Hindlimb muscle (tissue), 1 donor: ENCODE measurements at places on chromosomes 11 and 22.

GRCh38 chr11:77959434-77959833, 35.0 kb downstream of the INTS4 start:
- no peak for DNase-seq

GRCh38 chr11:62830904-62831519, 839 bp downstream of the STX5 start:
- DNase-seq, result no peak

- DNase-seq, result no peak
These were observed 1.1 kb downstream of the SHANK2 start for GRCh38 chr11:71251151-71251721.

GRCh38 chr11:2567026-2567671, 122.3 kb downstream of the KCNQ1 start:
- no peak for DNase-seq

- DNase-seq, result no peak
These were observed 20.2 kb downstream of the OTUB1 start for GRCh38 chr11:64006398-64006797.

GRCh38 chr22:36701965-36702621, 1.5 kb downstream of the CACNG2 start:
- DNase-seq, result no peak

DNA sequence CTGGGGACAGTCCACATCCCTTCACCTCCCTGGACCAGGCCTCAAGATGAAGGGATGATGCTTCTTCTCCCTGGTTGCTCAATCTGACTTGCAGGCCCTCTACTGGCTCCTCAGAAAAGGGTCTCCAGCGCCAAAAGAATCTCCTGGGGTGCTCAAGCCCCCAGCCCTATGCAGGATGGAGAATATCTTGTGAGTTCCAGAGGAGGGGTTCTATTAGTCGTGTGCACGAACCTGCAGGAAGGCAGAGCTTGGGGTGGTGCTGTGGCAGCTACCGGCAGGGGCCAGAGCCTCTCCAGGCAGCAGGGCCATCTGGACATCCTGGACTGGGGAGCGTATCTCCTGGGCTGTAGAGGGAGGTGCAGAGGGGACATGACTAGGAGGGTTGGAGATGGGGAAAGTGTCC, 1339.5 kb downstream of the BRD1 start:
- no peak for DNase-seq

GRCh38 chr11:18243783-18244362, 4.6 kb downstream of the SAA2 start:
- DNase-seq, result peak; percentile 22

DNA sequence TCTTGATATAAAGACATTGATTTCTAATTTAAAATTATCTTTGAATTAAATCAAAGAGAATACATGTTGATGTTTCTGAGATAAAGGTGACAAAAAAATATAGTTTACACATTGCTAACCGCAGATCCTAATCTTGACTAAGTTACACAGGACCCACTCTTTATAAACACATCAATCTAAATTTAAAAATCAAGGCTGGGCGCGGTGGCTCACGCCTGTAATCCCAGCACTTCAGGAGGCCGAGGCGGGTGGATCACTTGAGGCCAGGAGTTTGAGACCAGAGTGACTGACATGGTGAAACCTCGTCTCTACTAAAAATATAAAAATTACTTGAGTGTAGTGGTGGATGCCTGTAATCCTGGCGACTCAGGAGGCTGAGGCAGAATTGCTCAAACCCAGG, 1.9 kb downstream of the ARFGAP3 start:
- DNase-seq, result no peak

DNA sequence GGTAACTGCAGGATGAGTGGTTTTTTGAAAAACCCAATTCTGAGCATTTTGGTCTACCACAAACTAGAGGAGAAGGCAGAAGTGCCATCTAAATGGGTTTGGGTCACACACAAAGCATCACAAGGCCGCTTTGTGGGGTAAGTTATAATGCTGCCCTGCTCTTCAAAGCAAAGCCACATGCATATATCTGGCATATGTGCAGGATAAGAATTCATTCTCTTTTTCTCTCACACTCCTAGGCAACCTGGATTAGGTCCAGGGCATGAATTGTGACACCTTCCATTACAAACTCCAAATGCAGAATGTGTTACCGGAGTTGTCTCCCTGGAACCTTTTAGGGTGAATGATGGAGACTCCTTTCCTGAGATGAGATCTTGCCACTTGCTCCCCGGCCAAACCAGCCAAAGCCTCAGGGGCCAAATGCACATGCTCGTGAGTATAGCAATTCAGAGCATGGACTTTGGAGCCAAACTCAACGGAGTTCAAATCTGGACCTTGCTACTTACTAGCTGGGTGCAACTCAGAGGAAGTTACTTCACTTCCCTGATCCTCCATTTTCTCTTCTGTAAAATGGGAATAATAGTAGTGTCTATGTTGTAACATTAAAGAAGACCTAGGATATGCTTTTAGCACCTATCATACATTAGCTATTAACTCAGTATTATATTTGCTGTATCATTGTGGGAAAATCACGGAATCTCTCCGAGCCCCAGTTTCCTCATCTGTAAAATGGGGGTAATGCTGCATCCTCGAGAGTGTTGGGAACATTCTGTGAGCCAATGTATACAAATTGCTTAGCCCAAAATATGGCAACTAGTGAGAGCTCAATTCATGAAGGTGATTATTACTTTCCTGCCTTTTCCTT, 96.6 kb downstream of the COMMD9 start:
- DNase-seq, result no peak

GRCh38 chr22:20407829-20408228, 13.9 kb downstream of the ZNF74 start:
- DNase-seq, result no peak

DNA sequence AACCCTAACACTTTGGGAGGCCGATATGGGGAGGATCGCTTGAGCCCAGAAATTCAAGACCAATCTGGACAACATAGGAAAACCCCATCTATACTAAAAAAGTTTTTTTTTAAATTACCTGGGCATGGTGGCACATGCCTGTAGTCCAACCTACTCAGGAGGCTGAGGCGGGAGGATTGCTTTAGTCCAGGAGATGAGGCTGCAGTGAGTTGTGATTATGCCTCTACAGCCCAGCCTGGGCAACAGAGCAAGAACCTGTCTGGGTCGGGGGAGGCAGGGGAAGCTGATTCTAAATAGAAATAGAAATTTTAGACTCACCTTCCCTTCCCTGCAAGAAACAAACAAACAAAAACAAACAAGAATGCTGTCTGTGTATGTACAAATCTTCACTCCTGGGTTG, 52.9 kb upstream of the PRODH start:
- DNase-seq, result no peak

DNA sequence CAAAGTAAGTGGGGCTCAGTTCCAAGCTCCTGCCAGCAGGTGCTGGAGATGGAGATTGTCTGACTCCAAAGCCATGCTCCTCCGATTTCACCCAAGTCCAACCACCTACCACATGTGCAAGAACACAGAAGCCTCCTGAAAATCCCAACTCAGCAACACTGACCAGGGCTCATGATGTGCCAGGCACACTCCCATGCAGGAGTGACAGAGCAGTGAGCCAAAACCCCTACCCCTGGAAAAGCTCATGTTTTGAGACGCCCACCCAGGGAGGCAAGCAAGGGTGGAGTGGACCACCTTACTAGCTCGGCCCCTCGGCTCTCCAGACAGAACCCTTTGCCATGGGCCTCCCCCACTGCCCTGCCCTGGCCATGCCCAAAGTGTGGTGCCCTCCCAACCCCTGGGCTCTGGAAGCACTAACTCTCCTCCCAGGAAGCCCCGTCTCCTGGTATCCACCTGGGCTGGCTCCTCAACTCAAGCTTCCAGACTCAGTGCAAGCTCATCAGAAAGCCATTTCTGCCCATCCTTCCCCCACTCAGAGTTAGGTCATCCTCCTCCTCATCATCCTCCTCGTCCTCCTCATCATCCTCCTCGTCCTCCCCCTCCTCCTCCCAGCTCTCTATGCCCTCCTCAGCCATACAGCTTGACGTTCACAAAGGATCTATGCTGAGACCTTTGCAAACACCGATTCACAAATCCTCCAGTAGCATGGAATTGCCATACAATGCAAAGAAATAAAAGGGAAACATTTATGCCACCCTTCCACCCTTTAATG, 154.9 kb downstream of the MPPED1 start:
- no peak for DNase-seq

GRCh38 chr11:132520199-132520598, 1012.1 kb downstream of the OPCML start:
- no peak for DNase-seq
